Esophagus mucosa (tissue), 1 donor: ENCODE measurements at places on chromosomes 2 and 18.

GRCh38 chr2:16172324-16173175 lies 232.2 kb downstream of the MYCN start:
- no peak for ATAC-seq

GRCh38 chr2:102708847-102709559 lies 52.8 kb upstream of the TMEM182 start:
- peak; percentile 80 for ATAC-seq

DNA sequence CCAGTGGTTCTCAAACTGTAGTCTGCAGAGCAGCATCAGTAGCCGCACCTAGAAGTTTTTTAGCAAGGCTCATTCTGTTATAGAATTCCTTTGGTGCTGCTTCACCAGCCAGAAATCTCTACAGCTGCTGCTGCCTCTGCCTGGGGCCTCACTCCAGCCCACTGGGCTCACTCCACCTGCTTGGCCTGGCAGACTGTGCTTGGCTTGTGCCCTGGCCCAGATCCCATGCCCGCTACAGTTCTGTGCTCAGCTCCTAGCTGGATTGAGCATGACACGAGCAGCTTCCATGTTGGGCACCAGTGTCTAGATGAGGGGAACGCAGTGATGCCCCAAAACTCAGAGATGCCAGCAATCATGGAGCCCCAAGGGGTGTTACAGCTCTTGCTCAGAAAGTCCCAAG lies 22.6 kb downstream of the MAPK4 start:
- no peak for ATAC-seq

DNA sequence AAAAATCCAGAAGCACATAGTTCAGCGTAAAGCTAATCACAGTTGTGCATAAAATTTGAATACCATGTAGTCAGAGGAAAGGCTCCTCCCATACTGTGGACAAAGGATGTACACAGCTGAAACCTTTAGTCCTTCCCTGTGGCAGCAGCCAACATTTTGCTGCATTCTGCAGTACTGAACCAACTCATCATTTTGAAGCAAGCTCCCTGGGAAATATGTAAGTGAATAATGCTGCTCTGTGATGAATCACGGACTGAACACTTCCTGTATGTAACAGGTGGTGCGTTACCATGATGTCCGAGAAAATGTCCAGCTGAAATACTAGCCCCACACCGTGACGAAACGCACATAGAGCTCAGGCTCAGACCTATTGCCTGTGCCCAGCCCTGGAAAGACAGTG lies 421.1 kb upstream of the RAB12 start:
- ATAC-seq: no peak

DNA sequence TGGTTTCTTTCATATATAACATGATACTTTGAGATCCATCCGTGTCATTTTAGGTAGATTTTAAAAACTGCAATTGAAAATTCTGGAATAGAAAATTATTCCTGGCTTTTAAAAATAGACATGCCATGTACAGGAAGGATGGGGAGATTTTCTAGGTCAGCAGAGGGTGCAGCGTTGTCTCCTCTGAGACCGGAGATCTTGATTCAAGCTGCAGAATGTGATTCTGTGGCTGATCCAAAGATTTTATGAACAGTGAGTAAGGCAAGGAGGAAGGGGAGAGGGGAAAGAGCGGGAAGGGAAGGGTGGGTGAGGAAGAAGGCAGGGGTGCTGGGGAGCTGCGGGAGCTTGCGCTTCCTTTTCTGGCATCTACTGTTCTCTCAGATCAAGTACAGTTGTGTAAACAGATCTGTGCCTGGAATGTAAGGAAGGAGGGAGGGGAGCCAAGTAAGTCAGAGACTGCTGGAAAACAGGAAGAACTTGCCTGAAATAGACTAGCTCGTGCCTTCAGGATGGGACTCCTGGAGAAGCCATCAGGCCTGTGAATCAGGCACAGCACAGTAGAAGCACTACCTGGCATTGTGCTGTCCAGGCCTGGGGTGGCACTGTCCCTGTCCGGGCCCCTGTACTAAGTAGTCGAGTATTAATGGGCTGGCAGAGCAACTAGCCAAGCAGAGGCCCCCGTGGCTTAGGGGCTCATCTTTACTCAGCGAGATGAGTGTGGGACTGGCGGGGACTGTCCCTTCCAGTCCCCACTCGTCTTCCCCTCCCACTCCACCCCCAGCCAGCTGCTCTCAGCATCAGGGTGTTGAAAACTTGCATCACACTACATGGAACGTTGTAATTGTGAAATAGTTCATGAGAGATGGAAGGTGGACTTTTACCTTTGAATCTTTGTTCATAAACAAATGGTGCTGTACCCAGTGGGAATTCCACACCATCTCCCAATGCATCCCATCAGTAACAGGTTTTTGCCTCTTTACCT lies 163.5 kb downstream of the UXS1 start:
- peak; percentile 59 for ATAC-seq

- no peak for ATAC-seq
Observed at GRCh38 chr2:103977668-103978067, 876.2 kb upstream of the POU3F3 start.

DNA sequence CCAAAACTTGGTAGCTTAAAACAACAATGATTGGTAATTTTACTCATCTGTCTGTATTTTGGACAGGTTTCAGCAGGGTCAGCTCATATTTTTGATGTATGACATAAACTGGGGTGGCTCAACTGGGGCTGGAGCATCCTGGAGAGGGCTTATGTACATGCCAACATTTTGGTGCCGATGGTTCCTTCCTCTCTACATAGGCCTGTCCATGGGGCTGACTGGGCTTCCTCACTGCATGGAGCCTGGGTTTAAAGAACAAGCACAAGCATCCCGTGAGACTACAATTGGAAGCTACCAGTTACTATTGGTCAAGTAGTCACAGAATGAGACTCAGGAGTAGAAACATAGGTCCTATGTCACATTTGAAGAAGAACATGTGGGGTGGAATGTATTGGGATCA lies 95.0 kb downstream of the DDX1 start:
- ATAC-seq: no peak

DNA sequence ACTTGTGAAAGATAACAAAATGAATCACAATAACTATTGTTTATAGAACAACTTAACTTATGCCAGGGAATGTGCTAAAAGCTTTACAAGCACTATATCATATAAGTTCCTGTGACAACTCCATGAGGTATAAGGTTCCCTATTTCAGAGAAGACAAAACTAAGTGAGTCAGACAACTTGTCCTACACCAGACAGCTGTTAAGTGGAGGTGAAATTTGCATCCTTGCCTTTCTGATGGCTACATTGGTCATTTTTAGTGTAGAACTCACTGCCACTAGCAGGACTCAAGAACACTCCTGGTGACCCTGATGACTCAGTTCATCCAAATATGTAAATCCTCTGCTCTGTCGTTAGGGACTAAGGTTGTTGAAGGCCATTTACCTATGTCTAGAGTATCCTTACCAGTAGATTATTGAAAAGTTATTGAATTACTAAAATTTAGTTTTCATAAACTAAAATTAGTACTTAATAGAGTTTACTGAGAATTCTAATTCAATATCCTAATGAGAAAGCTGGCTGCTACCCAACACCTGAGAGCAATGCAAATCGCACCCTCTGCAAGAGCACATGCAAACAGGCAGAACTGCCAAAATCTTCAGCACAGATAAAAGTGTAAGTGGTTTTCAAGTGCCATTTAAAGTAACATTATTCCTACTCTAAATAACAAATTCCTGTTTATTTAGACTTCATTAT lies 636.2 kb downstream of the NRXN1 start:
- ATAC-seq: peak; percentile 73

DNA sequence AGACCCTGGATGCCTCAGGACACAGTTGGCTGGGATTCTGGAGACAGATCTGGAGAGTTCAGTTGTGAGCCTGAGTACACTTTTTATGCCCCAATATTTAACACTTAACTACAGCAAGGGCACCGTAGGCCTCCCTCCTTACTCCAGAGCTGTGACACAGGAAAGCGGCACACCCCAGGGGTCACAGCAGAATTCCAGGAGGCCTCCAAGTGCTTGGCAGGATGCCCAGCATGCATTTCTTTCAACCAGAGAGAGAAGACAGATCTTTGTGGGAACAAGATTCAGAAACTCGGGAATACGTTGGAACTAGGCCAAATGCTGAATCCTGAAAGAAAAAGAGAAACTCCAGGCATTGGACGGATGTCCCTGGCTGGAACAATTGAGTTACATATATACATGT lies 199.2 kb upstream of the NT5C1B start:
- no peak for ATAC-seq

GRCh38 chr2:199734651-199735050 lies 116.3 kb downstream of the FTCDNL1 start:
- ATAC-seq: no peak

DNA sequence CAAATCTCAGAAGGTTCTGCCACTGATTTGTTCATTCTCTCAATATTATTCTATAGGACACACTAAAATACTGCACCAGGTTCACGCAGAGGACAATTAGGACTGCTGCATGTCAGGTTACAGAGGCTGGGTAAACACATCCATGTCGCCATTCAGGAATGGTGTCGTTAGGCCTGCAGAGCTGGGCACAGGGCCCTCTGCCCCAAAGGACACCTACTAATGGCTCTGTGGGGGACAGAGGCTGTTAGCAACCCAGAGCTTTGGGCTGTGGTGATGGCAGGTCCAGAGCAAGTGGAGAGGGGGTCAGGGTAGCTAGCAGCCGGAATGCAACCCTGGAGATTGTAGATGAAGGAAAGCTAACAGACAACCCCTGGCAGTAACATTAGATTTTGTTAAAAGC lies 115.9 kb downstream of the TTC32 start:
- ATAC-seq: peak; percentile 23

DNA sequence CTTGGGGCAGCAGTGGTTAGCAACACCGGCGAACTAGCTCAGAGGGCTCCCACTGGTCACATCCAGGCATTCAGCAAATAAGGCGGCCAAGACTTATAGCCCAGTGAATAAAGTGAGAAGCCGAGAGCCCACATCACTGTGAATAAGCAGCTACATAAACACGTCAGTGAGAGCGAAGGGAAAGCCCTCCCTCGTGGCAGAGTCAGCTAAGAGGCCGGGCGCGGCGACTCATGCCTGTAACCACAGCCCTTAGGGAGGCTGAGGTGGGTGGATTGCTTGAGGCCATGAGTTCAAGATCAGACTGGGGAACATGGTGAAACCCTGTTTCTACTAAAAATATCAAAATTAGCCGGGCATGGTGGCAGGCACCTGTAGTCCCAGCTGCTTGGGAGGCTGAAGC lies 5.2 kb downstream of the D2HGDH start:
- ATAC-seq: no peak

DNA sequence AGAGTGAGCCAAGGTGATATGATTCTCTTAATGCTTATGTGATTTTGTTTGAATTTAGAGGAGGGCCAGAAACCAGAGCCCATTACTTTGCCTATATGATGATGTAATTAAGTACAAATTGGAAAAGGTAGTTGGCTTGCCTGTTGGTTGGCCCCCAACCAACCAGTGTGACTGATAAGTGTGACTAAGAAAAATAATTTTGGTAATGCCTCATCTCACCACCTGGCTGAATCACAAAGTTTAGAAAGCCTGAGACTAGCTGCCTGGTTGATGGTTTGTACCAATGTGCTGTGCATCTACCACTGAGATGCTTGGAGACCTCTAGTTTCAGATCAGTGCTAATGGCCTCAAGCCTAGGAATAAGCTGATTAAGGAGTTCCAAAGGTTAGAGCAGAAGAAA lies 338.7 kb downstream of the CDH2 start:
- no peak for ATAC-seq

DNA sequence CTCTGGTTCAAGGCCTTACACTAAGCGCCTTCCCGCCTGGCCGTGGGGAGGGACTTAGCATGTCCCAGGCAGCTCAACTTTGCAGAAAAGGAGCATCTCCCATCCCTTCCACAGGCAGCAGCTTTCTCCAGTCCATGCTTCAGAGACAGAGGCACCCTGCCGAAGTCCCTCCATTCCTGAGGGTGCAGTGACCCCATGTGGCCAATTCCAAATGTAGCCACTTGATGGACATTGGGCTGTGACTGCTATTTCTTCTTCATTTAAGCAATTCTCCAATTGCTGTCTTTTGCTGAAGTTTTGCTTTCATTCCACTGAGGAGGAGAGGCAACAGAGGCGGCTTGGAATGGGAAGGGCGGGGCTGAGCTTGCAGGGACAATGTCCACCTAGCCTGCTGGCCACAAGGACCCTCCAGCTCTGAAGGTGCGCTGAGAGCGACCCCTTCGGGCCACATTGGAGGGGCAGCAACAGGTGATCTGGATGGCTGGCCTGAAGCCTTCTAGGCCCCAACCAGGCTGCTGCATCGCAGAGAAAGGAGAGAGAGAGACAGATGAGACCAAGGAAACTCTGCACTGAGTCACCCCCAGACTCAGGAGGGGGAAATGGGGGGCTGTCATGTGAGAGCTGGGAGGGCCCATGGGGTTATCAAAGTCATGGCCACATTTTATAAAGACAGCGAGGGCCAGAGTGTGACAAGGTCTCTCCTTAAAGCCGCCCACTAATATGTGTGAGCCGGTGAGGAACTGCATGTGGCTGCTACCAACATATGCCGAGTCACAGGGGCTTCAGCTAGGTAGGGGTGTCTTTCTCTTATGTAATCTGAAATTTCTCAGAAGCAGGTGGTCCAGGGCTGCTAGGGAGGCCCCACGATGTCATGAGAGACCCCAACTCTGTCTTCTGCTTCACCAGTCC lies 61.3 kb downstream of the LONRF2 start:
- peak; percentile 41 for ATAC-seq

- no peak for ATAC-seq
Observed at GRCh38 chr2:230904856-230905447, 20.1 kb downstream of the GPR55 start.

DNA sequence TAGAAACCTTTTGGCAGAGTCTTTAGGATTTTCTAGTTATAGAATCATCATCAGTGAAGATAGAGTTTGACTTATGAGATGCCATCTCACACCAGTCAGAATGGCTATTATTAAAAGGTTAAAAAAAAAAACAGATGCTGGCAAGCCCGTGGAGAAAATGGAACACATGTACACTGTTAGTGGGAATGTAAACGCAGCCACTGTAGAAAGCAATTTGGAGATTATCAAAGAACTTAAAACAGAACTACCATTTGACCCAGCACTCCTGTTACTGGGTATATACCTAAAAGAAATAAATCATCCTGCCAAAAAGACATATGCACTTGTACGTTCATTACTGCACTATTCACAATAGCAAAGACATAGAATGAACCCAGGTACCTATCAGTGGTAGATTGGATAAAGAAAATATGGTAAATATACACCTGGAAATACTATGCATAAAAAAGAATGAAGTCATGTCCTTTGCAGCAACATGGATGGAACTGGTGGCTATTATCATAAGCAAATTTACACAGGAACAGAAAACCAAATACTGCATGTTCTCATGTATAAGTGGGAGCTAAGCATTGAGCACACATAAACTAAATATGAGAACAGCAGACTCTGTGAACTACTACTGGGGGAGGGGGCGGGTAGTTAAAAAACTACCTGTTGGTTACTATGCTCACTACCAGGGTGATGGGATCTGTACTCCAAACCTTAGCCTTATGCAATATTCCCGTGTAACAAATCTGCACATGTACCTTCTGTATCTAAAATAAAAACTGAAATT lies 279.0 kb downstream of the KIAA1328 start:
- ATAC-seq: no peak

GRCh38 chr2:168357797-168358472 lies 98.1 kb upstream of the CERS6 start:
- ATAC-seq: peak; percentile 73

DNA sequence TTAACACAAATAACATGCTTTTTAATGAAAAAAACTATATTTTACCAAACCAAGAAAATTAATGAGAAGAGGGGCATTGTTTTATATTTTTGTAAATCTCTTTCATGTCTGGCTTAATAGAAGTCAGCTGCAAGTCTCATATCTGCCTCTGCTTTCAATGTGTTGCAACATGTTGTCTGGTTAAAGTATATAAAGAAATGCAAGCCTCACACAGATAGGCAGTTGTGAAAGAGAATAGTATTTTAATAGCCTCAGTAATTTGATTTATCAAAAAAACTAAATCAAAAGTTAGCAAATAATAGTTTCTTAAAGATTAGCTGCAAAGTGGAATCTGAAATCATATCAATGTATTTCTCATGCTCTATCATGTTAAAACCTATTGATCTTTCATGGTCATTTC lies 52.9 kb upstream of the NCOA1 start:
- ATAC-seq: no peak
